ENCODE measurements at places on chromosomes 3 and 15. TPM values are rescaled to one million over a fixed set of nuclear protein-coding genes. Genes with fewer than 3 reads are reported as not detected.

Gene GALNT15
- total RNA-seq, result not detected

Gene SERINC4
- 0.46 TPM for total RNA-seq

Gene CLDN16
- not detected for total RNA-seq

Gene TTLL13
- total RNA-seq, result 0.46 TPM

Gene LDHAL6B
- not detected for total RNA-seq

Gene DNASE1L3
- not detected for total RNA-seq

Gene CCRL2
- 1.3 TPM for total RNA-seq

Gene MCTP2
- 25.2 TPM for total RNA-seq

Gene PTX3
- total RNA-seq, result 0.23 TPM

Measured in activated CD4-positive, alpha-beta T cell treated with anti-CD3 and anti-CD28 coated beads for 36 hours (primary cell).